ENCODE measurements at places on chromosomes 2 and 18.

DNA sequence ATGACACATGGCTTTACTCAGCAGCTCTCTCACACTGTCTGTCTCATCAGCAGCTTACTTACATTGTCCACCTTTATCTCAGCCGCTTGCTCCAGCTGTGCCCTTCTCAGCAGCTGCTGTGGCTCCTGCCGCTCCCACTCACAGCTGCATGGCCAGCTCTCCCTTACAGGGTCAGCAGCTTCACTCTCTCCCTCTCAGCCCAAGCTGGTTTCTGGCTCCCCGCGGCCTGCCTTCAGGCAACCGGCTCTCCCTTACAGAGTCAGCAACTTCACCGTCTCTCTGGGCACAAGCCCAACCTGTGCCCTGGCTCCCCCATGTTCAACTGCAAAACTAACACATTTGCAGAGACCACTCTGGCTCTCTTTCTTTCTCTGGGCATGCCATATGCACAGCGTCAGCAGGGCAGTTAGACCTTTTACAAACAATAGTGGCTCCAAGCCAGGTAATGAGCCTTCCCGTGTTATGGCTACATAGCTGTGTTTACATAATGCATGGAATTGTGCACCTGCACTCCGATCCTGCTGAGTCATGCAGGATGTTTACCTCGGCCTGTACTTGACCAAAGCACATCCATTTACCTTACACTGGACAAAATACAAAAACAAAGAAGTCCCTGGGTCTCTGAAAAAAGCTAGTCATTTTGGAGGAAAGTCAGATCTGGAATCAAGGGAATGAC is 167.3 kb downstream of the DOK6 start:
- no peak for DNase-seq

- DNase-seq, result no peak
Measured at GRCh38 chr2:227908266-227909054, 37.0 kb downstream of the DAW1 start.

GRCh38 chr18:44996261-44996660 is 315.6 kb downstream of the SETBP1 start:
- no peak for DNase-seq

- no peak for DNase-seq
Measured at GRCh38 chr2:227829337-227829736, 15.7 kb downstream of the CCL20 start.

DNA sequence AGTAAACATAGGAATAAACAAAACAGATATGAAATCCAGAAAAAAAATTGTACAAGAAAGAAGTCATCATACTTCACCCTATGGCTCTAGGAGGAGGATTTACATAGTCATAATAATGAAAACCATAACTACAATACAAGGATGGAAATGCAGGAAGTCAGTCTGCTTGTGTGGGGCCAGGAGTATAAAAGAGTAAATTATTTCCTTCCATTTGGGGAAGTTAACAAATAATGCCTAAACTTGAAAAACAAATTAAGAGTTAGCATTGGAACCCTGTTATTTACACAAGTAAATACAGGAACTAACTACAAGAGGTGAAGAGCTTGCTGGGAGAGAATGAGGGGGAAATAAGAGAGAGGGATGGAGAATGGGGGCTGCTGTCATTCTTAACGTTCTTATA is 15.4 kb downstream of the TMEM163 start:
- DNase-seq, result no peak

- DNase-seq, result no peak
Measured at GRCh38 chr18:6248017-6248416, 166.7 kb downstream of the L3MBTL4 start.

GRCh38 chr18:61955644-61956043 is 62.8 kb upstream of the RNF152 start:
- no peak for DNase-seq

DNA sequence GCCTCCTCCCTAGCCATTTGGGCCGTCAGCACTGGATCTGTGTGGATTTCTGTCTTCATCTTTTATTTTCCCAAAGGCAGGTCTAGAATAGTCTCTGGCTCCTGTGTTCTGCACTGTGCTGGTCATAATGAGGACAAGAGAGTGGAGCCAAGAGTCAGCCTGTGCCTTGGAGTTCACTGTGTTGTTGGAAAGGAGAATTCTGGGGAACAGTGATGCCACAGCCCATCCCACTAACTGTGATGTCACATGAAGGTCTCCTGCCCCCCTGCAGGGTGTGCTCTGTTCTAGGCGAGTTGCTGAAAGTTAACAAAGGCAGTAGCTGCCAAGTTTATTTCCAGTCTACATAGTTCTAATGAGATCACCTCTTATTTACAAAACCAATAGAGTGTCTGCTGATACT is 248.5 kb downstream of the TPGS2 start:
- DNase-seq, result peak; percentile 32

DNA sequence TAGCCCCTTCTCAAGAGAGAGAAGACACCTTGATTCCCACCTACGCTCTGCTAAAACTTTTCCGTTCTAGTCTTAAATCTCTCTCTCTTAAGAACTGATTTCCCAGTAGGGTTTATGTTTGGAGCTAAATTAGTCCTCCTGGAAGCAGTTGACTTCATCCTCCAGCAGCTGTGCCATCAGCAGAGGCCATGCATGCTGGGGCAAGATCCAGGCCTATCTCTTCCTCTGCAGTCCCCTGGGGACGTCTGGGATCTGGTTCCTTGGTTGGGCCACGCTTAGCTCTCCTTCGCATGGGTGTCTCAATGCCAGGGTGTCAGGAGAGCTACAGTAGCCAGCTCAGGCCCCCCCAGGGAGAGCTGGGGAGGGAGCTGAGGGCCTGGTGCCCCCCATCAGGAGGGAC is 49.7 kb downstream of the HPCAL1 start:
- DNase-seq, result no peak

GRCh38 chr2:21500401-21500945 is 376.7 kb downstream of the TDRD15 start:
- DNase-seq, result no peak

DNA sequence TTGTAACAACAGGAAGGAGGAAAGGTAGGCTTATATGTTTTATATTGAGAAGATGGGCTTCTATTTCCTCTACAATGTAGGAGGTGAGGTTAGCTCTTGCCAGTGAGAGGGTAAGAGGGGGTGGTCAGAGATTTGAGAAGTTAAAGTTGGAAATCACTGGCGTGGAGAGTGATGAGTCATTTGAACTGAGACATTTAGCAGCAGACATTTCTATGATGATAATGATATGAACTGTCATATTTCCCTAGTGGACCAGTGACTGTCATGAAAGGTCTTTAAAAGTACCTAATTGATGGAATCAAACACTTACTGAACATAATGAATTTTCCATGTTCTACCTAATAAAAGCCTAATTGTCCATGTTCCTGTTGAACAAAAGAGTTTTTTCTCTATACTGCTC is 126.1 kb downstream of the FAM161A start:
- DNase-seq, result no peak

DNA sequence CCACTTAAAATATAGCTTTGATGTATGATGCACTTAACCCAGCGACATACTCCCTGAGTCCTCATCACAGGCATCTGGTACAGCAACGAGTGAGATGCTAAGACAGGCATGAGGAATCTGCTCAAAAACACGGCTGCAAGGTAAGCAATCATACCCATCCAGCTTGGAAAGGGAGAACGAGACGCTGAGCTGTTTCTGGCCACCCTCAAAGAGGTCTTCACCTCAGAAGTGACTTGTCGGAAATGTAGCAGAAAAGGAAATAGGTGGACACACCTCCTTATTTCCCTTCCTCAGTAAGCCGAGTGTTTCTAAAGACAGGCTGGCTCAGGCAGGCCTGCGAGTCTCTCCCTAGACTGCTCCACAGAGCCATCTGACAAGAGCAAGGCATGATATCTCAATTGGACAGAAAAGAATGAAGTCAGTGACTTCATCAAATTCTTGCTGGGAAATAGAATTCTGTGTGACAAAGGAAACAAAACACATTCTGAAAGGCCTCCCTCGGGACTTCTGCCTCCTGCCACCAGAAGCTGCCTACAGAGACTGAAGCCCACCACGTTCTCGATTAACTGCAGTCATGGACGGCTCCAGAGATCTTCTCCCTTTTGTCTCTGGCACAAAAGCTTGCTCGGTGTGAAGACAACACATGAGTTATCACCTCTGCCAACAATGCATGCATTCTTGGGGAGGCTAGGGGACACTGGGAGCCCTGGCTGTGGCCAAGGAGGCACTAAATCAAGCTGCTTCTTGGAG is 84.3 kb downstream of the UXS1 start:
- no peak for DNase-seq

GRCh38 chr18:56089612-56090258 is 501.7 kb upstream of the TCF4 start:
- no peak for DNase-seq

- no peak for DNase-seq
Measured at GRCh38 chr2:3078684-3079083, 298.9 kb downstream of the EIPR1 start.

DNA sequence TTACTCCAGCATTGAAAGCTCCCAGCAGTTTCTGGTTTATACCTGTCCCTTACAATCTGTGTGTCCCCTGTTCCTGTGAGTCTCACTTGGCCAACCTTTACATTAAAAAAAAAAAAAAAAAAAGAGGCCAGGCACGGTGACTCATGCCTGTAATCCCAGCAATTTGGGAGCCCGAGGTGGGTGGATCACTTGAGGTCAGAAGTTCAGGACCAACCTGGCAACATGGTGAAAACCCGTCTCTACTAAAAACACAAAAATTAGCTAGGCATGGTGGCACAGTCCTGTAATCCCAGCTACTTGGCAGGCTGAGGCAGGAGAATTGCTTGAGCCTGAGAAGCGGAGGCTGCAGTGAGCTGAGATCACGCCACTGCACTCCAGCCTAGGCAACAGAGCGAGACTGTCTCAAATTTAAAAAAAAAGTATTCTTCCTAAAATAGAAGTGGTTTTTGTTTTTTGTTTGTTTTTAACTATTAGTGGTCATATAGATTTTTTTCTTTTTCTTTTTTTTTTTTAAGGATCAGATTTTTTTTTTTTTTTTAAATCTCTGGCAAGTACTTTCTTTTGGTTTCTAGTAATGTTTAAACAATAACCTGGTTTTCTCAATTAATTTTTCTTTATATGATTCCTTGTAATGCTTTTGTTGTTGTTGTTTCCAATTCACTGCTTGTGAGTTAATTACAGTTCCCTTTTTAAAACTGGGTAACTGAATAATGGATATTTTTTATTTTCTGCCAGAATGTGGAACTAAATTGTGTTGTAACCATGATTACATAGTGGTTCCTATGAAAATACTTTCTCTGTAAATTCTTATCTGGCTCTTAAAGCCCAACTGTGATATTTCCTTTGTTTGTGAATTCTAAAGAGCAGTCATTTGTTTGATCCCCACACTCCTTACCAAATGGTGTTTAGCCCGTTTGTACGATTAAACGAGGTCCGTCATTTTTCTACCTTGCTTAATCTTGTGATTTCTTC is 116.8 kb downstream of the CTAGE1 start:
- no peak for DNase-seq

DNA sequence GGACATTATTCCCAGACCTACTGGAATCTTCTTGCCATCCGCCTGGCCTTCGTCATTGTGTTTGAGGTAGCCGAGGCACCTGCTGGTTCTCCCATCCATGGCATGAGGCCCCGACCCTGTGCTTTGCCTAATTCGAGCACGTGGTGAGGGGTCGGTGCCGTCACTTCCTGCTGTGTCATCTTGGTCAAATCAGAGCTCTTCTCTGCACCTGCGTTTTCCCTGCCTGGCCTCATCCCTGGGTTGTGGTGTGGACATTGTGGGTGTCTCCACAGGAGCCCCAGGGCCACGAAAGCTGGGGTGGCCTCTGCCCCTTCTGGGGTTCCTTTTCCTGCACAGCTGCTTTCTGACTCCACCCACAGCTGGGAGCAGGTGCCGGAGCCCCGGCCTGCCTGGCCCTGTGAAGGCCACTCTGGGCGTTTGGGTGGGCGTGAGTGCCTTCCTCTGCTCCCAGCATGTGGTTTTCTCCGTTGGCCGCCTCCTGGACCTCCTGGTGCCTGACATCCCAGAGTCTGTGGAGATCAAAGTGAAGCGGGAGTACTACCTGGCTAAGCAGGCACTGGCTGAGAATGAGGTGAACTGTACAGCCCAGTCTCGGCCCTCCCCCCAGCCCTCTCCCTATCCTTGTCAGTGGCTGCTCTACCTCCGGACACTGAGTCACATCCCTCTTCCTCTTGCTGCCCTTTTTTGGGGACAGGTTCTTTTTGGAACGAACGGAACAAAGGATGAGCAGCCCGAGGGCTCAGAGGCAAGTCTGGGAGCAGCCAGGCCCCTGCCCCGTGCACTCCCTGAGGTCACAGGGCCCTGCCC is 34.9 kb downstream of the ANO7 start:
- DNase-seq, result no peak

DNA sequence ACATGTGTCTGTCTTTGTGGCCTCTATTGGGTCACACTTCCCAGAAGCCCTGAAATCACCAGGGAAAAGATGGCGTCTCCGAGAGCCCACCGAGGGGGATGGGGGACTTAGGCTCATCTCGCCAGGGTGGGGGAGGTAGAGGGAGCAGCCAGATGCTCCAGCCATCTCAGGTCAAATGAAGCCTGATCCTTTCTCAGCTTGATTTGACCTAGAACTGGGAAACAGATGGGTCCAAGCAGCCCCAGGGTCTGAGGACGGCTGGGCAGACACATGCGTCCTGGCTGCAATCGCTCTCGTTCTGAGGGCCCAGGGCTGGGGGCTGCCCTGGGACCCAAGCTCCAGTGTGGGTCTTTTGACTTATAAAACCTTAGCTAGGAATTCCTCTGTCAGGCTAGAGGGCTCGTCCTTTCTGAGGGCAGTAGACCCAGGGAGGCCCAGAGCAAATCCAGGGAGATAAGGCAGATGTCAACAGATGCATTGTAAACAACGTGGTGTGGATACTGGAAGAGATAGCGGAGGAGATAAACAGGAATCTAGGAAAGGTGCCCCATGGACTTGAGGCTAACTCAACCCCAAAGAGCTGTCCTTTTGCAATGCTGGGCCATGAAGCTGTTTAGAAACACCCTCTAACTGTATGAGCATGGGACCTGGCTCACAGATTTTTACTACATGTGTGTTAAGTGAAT is 127.7 kb downstream of the MYCN start:
- no peak for DNase-seq

DNA sequence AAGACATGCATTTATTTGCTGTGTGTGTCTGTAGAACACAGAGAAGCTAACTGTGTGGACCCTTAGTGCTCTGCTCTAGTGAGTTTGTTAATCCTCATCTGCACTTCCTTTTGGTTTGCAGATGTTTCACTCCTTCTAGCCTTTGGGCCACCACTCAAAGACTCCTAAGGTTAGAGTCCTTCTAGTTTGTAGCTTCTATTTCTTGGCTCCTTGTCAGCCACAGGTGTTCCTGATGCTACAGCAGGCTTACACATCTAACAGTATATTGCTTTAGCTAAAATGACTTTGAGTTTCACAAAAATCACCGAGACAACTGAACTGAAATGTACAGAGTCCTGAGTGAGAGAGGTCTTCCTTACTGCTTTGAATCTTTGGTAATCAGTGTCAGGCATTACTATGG is 551.4 kb downstream of the NRXN1 start:
- no peak for DNase-seq

DNA sequence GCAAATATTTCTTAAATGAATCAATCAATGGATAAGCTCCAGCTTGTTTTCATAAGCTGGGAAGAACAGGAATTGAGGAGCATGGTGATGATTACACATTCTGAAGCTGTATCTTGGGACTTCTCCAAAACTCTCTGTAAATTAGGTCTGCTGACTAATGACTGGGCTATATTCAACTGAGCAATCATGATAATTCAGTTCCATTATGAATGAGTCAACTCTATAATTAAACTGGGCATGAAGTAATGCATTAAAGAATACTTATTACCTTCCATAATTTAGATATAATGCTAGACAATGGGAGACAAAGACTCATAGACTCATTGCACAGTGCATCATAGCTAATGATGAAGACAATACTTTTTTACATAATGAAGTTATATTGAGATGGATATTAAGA is 207.4 kb downstream of the CBLN2 start:
- DNase-seq, result no peak

- no peak for DNase-seq
Measured at GRCh38 chr18:47453038-47453437, 201.6 kb upstream of the SKOR2 start.

- DNase-seq, result no peak
Measured at GRCh38 chr2:222134654-222135053, 164.1 kb downstream of the PAX3 start.

Measured in AG09319 (cell line).